Heart left ventricle (tissue), 16 donors: ENCODE measurements at places on chromosomes 6 and 20. TPM values are rescaled to one million over a fixed set of nuclear protein-coding genes. Genes with fewer than 3 reads are reported as not detected.

Gene GSTA4
- total RNA-seq, result 12.0 TPM

Gene HCK
- total RNA-seq, result 14.8 TPM

DNA sequence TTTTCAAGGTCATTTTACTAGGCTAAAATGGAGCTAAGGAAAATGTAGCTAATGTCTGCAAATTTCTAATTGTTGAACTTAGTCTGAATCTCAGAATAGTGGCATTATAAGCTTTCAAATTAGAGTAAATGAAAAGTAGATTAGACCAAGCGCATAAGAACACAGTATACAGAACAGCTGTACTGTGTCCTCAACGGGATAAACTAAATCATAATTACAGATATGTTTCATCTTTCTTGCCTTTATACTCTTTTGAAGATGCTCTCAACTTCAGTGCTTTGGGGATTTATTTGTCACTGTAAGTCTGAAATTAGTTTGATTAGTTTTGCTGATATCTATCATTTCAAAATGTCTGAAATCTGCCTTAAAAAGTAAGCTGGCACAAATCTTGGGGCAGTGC lies 305.4 kb downstream of the LAMA2 start:
- no peak for DNase-seq

DNA sequence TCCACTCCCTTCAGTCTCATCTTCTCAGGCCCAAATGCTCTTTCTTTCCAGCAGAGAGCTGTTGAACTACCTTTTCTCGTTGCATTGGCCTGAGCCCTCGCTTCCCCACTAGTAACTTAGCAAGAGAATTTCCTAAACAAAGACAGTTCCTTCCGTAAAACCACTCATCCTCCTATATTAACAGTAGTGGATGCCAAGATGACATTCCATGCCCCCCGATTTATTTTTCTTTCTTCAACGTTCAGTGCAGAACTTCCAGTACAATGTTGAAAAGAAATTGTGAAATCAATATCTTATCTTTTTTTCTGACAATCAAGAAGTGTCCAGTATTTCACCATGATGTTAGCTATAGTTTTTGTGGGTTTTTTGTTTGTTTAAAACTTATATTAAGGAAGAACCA lies 45.8 kb downstream of the SOX4 start:
- DNase-seq, result no peak

GRCh38 chr6:78618970-78619369 lies 248.4 kb upstream of the IRAK1BP1 start:
- no peak for DNase-seq

GRCh38 chr6:51184046-51184445 lies 365.4 kb downstream of the TFAP2B start:
- no peak for DNase-seq

DNA sequence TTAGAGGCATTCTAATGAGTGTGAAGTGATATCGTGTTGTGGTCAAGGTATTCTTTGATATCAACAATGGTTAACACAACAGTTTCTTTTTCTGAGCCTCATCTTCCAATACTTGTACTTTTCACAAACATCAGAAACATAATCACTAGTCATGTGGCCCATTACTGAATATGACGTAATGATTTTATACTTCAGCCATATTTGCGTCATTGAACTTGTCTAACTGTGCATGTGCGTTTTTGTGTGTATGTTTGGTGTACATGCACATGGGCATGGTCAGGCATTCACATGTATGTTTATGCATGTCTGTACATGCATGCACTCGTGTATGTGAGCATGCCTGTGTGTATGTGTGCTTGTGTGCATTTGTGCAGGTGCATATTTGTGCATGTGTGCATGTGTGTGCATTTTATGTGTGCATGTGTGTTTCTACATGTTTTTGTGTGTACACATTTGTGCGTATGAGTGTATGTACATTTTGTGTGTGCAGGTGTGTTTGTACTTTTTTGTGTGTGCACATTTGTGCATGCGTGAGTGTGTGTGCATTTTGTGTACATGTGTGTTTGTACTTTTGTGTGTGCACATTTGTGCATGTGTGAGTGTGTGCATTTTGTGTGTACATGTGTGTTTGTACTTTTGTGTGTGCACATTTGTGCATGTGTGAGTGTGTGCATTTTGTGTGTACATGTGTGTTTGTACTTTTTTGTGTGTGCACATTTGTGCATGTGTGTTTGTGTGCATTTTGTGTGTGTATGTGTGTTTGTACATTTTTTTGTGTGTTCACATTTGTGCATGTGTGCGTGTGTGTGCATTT lies 29.4 kb downstream of the PRR18 start:
- no peak for DNase-seq

DNA sequence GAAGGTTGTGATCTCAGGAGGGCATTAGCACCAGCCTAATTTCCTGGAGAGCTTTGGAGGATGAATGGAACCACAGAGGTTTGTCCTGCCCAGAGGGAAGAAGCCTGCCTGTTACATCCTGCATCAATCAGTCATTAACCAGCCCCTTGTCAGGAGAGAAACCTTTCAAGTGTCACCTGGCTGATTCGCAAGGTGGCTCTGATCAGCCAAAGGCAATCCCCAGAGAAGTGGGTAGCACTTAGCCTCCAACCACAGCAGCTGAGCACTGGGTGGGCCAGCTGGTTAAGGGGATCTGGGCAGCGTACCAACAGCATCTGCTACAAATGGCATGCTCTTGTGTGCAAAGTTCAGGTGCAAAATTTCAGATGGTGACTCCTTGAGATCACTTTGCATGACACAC lies 26.9 kb downstream of the ANKEF1 start:
- no peak for DNase-seq

DNA sequence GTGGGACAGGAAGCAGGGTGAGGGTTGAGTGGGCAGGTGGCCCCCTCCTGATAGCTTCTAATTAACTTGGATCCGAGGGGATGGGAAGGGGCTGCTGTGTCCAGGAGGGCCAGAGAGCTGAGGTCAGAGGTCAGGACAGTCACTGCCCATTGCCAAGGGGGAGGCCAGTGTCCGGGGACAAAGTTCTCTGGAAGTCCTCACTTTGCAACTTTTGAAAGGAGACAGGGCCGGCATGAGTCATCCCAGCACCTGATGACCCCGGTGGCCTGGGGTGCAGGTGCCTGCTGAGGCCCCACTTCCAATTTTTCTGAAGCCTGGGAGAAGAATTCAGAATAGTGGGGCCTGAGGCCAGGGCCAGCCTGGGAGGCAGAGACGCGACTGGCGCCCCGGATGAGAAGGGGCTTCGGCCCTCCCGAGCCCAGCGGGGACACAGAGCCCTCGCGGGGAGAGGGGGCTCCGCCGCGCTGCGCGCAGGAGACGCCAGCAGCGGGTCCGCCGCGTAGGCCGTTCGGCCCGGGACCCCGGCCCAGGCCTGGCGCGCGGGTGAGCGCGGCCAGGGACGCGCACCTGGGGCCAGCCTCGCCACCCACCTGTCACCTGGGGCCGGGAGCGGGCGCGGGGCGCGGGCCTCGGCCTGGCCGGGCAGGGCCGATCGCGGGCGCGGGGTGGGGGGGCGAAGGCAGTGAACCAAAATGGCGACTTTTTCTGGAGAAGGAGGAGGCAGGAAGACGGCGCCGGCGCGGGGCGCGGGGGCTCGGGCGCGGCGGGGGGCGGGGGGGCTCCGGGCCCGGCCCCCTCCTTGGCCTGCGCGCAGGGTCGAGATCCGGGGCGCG lies 586 bp downstream of the ZNF512B start:
- peak; percentile 26 for DNase-seq

- DNase-seq, result no peak
Observed at GRCh38 chr6:94272327-94272726, 853.0 kb upstream of the EPHA7 start.

Gene PCK1
- total RNA-seq, result not detected
